Breast epithelium (tissue), 4 donors: ENCODE measurements at places on chromosomes 1 and 21. TPM values are rescaled to one million over a fixed set of nuclear protein-coding genes. Genes with fewer than 3 reads are reported as not detected.

- H3K27ac ChIP-seq, result no peak overlapping the region
- no peaks in the 10 kb centered on the region for H3K36me3 ChIP-seq
- no peak overlapping the region for H3K4me3 ChIP-seq
- no peak for DNase-seq
- H3K4me1 ChIP-seq, result no peaks in the 10 kb centered on the region
Observed at GRCh38 chr21:44778499-44778911, 23.1 kb downstream of the UBE2G2 start.

RYR2 gene
- total RNA-seq, result 0.33 TPM

DNA sequence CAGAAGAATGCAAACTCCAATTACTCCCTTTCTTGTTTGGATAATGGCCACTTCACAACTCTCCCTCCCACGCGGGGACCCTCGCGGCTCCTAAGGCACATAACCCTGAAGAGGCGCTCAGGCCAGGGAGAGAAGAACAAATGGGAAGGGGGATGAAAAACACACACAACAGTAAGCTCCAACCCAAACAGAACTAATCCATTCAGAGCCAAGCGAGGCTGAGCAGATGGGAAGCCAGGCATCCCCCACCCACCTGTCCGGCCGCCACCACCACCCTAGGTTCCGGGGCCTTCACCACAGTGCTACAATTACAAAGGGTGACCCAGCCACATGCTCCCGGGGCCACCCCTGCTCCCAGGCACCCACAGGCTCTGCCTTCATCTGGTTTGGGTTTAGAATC lies 101.5 kb downstream of the MRPL37 start:
- peaks cover 18% of the 10 kb centered on the region for H3K4me1 ChIP-seq
- no peaks in the 10 kb centered on the region for H3K27me3 ChIP-seq
- H3K4me3 ChIP-seq, result no peak overlapping the region

GRCh38 chr1:234277161-234277868 lies 95.9 kb upstream of the COA6 start:
- no peaks in the 10 kb centered on the region for H3K36me3 ChIP-seq
- no peaks in the 10 kb centered on the region for H3K27me3 ChIP-seq
- H3K4me3 ChIP-seq, result no peak overlapping the region
- H3K4me1 ChIP-seq, result no peaks in the 10 kb centered on the region
- H3K27ac ChIP-seq, result no peak overlapping the region
- no peak for DNase-seq

CYP2J2 gene
- 8.3 TPM for total RNA-seq

- no peaks in the 10 kb centered on the region for H3K36me3 ChIP-seq
- H3K4me1 ChIP-seq, result no peaks in the 10 kb centered on the region
- no peaks in the 10 kb centered on the region for H3K27me3 ChIP-seq
- DNase-seq, result no peak
Observed at GRCh38 chr1:227437495-227438008, 119.3 kb upstream of the CDC42BPA start.

- H3K27ac ChIP-seq, result no peak overlapping the region
- H3K4me1 ChIP-seq, result no peaks in the 10 kb centered on the region
- H3K27me3 ChIP-seq, result peaks cover 71% of the 10 kb centered on the region
- H3K36me3 ChIP-seq, result no peaks in the 10 kb centered on the region
Observed at GRCh38 chr1:63316984-63317816, 5.2 kb upstream of the FOXD3 start.

DNA sequence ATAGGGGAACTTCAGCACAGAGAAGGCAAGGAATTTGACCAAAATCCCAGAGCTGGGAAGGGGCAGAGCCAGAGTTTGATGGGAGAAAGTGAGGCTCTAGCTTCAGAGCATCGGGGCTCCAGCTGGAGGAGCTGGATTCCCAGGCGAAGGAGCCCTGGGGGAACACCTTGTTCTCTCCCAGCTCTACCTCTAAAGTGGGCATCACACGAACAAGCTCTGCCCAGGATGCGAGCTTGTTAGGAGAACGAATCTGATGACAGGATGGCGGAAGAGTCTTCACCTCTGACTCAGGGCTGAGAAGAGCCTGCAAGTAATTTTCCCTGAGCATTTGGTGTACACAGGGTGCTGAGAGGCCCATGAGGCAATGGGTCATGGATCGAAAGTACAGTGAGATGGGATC lies 22.0 kb downstream of the TNNT2 start:
- H3K36me3 ChIP-seq, result no peaks in the 10 kb centered on the region
- no peak for DNase-seq
- no peaks in the 10 kb centered on the region for H3K4me1 ChIP-seq
- H3K4me3 ChIP-seq, result no peak overlapping the region
